HepG2 (cell line): ENCODE measurements at places on chromosomes 12 and 14. TPM values are rescaled to one million over a fixed set of nuclear protein-coding genes. Genes with fewer than 3 reads are reported as not detected.

EPS8 gene
- total RNA-seq = 43.4 and 51.6 TPM in 2 replicates

NOP9 gene
- 61.6 and 64.5 TPM in 2 replicates for total RNA-seq

AQP2 gene
- total RNA-seq = not detected in 2 replicates

- no peak for DNase-seq
- no peak overlapping the region for H3K27ac ChIP-seq
- no peak overlapping the region for H3K4me3 ChIP-seq
- H3K27me3 ChIP-seq = peaks cover 17% of the 10 kb centered on the region; the same call in 1 of the 3 replicates
- H3K4me1 ChIP-seq = no peaks in the 10 kb centered on the region
Observed at GRCh38 chr12:130508847-130509246, 171.2 kb downstream of the PIWIL1 start.

DNA sequence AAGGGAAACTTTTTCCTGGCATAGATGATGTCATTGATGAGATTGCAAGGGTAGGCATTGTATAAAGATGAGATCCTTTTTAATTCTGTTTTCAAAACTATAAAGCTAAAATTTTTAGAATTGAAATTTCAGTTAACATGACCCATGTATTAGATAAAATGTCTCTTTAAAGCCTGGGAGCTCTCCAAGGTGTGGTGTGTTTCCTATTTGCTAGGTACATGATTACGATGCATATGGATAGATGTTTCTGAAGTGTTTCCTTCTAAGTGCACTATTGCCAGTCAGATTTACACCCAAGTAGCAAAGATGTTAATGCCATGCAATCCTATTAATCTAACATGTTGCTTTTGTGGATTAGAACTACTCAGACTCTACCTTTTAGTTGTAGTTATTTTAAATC, 834.7 kb downstream of the DIO2 start:
- H3K27ac ChIP-seq = no peak overlapping the region
- H3K4me3 ChIP-seq = no peak overlapping the region
- DNase-seq = no peak
- H3K36me3 ChIP-seq = no peaks in the 10 kb centered on the region
- no peaks in the 10 kb centered on the region for H3K27me3 ChIP-seq

- H3K27ac ChIP-seq = no peak overlapping the region
- no peaks in the 10 kb centered on the region for H3K27me3 ChIP-seq
- DNase-seq = no peak
- H3K36me3 ChIP-seq = peaks cover 24% of the 10 kb centered on the region; the same call in 2 of the 3 replicates
Observed at GRCh38 chr12:62744551-62744950, 190.4 kb downstream of the PPM1H start.

DNA sequence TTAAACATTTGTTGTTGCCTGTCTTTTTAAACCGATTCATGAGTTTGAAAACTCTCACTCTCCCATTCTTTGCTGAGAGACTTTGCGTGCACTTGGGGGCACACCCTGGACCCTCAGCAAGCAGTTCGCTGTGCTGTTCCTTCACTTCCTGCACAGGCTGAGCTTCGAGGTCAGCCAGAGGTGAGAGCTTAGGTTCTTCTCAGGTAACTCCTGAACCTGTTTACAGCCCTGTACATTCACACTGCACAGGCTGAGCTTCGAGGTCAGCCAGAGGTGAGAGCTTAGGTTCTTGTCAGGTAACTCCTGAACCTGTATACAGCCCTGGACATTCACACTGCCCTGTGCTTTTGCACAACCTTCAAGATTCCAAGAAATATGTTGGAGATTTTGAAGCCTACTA, 9.8 kb upstream of the CLECL1 start:
- no peak overlapping the region for H3K4me3 ChIP-seq
- no peaks in the 10 kb centered on the region for H3K27me3 ChIP-seq
- no peak for DNase-seq
- H3K36me3 ChIP-seq = no peaks in the 10 kb centered on the region

DNA sequence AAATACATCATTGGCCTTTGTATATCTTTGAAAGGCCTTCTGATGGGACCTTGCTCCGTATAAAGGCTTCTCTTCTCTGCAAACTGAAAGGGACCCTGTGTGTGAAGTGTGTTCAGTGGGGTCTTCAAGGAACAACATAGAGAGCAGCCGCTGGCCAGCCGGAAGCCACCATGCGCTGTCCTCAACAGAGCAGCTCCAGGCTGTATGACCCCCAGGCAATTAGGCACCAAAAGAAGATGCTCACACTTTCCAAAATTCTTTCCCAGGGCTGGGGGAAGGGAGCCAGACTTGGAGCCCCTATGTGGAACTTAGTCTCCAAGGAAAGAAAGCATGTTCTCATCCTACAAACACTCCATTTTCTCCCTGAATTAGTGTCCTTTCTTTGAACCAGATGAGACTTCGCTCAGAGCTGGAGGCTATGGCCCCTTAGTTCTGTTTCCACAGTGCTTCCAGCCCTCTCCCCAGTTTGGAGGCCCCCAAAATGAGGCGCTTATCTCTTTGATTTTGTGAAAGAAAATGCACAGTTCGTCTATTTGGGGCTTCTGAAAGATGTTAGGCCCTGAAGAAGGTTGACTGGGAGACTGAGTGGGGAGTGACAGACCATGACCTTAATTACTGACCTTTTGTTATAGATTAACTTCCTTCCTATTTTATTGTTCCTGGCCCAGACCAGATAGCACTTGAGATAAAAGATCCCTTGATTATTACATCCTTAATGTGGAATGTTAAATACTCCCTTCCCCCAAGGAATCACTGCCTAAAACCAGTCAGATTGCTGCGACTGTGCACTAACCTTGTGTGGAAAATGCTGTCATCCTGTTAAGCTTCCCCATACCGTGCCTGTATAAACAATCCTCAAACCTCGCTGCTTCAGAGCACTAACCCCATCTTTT, 128.3 kb upstream of the FGD4 start:
- H3K27me3 ChIP-seq = no peaks in the 10 kb centered on the region
- no peak overlapping the region for H3K4me3 ChIP-seq
- H3K36me3 ChIP-seq = no peaks in the 10 kb centered on the region
- no peak overlapping the region for H3K27ac ChIP-seq

GRCh38 chr12:94046626-94047410, 101.6 kb upstream of the PLXNC1 start:
- H3K27ac ChIP-seq = no peak overlapping the region
- H3K36me3 ChIP-seq = no peaks in the 10 kb centered on the region
- no peak overlapping the region for H3K4me3 ChIP-seq
- no peaks in the 10 kb centered on the region for H3K27me3 ChIP-seq

DNA sequence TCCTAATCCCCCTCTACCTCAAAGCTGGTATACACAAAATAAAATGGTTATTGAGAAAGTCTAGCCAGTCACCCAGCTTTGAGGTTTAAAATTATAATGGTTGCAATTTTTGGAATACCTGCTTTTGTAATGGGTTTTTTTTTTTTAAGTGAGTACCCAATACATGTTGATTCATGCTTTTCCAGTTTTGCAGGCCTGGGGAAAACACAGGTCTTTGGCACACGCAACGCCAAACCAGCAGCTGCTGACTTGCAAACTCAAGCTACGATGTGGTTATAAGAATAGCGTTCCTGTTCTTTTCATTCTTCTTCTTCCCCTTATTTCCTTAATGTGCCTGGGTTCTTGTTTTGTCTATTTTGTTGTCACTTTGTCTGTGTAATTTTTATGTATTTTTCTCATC, 233.0 kb downstream of the EGLN3 start:
- H3K4me3 ChIP-seq = no peak overlapping the region
- DNase-seq = no peak
- no peaks in the 10 kb centered on the region for H3K36me3 ChIP-seq
- H3K4me1 ChIP-seq = no peaks in the 10 kb centered on the region

DNA sequence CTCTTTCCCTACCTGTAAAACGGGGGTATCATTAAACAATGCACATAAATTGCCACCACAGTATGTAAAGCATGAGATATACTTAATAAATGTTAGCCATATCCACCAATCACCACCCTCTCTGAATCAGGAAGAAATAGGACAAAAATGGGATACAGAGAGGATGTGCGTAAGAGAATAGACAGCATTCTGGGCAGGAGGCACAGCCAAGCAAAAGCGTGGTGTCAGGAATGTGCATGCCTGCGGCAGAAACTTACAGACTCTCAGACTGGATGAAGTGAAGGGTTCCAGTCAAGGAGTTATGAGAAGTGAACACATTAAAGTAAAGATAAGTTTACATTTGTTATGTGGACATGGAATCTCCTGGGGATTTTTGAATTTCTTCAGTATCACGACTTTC, 121.7 kb upstream of the MDM1 start:
- no peaks in the 10 kb centered on the region; the same call in 1 of the 2 replicates for H3K27me3 ChIP-seq
- no peak overlapping the region for H3K4me3 ChIP-seq
- H3K36me3 ChIP-seq = no peaks in the 10 kb centered on the region
- DNase-seq = no peak
- no peak overlapping the region for H3K27ac ChIP-seq

- H3K4me3 ChIP-seq = peak overlapping the region; percentile 95
- H3K36me3 ChIP-seq = peaks cover 14% of the 10 kb centered on the region; the same call in 2 of the 3 replicates
- peaks cover 19% of the 10 kb centered on the region for H3K4me1 ChIP-seq
- H3K27me3 ChIP-seq = no peaks in the 10 kb centered on the region; the same call in 2 of the 3 replicates
Observed at GRCh38 chr14:49853158-49853477, 530 bp upstream of the NEMF start.

- H3K27ac ChIP-seq = no peak overlapping the region
- peak; percentile 57 for DNase-seq
- H3K4me3 ChIP-seq = peak overlapping the region; percentile 31; the same call in 1 of the 2 replicates
- H3K27me3 ChIP-seq = no peaks in the 10 kb centered on the region
- no peaks in the 10 kb centered on the region for H3K36me3 ChIP-seq
Observed at GRCh38 chr12:26845984-26846383, 13.0 kb upstream of the ITPR2 start.

- no peaks in the 10 kb centered on the region for H3K27me3 ChIP-seq
- DNase-seq = no peak
- H3K27ac ChIP-seq = no peak overlapping the region
- H3K36me3 ChIP-seq = no peaks in the 10 kb centered on the region
- no peak overlapping the region for H3K4me3 ChIP-seq
Observed at GRCh38 chr14:45658226-45658916, 405.4 kb upstream of the MIS18BP1 start.

DNA sequence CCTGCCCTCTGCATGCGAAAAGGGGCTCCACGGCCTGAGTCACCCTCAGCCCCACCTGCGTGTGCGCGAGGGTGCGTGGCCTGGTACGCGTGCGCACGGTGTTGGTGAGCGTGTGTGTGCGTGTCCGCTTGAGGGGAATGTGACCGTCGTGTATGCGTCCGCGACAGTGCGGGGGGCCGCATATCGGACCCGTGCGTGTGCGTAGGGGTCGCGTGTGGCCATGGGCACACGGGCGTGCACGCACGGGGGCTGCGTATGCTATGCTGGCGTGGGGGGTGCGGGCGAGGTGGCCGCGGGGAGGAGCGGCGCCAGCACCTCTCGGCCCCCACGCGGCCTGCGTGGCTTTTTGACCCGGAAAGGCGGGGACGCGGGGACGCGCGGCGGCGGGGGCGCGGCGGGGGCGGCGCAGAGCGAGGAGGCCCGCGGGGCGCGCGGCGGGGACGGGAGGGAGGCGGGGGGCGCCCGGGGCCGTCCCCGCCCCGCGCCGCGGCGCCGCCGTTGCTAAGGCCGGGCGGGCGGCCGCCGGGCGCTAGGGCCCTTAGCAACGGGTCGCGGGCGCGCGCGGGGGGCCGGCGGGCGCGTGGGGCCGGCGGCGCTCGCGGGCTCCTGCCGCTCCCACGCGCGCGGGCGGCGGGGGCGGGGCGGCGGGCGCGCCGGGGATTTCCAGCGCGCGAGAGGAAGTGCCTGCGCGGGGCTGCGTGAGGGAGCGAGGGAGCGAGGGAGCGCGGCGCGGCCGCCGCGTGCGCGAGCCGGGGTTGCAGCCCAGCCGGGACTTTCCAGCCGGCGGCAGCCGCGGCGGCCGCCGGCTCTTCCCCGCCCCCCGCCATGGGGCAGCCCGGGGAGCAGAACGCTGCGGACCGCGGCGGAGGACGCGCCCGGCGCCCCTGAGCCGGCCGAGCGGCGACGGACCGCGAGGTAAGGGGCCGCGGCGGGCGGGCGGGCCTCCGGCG, at the start of gene TRAF3:
Gene TRAF3, plus strand, starts transcription at position 689 of the 950 bp plus-strand sequence. CDS start 92,753 bp downstream, outside the sequence.
- no peaks in the 10 kb centered on the region for H3K36me3 ChIP-seq
- H3K4me3 ChIP-seq = peak within 1 kb of the TSS; percentile 83
- DNase-seq = no peak
- peaks cover 67% of the 10 kb centered on the region for H3K4me1 ChIP-seq
- H3K27ac ChIP-seq = peak within 1 kb of the TSS; percentile 58
- H3K27me3 ChIP-seq = no peaks in the 10 kb centered on the region

DNA sequence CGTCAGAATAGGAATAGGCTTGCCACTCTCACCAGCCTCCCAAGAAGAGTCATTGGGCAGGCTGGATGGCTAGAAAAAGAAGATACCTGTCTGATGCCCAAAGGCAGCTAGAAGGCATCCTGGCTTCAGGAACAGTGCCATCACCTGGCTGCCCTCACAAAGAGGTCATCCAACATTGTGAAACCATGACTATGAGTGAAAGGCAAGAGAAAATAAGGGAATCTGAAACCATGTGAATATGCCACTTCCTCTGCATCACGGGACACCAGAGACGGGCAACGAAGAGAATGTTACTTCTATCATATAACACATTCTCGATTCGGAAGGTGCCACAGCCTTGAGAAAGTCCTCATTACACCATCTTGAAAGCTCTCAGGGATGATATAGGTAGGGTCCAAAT, 182.0 kb downstream of the DAD1 start:
- no peak overlapping the region for H3K4me3 ChIP-seq
- DNase-seq = no peak
- no peaks in the 10 kb centered on the region for H3K4me1 ChIP-seq
- H3K27me3 ChIP-seq = no peaks in the 10 kb centered on the region

DNA sequence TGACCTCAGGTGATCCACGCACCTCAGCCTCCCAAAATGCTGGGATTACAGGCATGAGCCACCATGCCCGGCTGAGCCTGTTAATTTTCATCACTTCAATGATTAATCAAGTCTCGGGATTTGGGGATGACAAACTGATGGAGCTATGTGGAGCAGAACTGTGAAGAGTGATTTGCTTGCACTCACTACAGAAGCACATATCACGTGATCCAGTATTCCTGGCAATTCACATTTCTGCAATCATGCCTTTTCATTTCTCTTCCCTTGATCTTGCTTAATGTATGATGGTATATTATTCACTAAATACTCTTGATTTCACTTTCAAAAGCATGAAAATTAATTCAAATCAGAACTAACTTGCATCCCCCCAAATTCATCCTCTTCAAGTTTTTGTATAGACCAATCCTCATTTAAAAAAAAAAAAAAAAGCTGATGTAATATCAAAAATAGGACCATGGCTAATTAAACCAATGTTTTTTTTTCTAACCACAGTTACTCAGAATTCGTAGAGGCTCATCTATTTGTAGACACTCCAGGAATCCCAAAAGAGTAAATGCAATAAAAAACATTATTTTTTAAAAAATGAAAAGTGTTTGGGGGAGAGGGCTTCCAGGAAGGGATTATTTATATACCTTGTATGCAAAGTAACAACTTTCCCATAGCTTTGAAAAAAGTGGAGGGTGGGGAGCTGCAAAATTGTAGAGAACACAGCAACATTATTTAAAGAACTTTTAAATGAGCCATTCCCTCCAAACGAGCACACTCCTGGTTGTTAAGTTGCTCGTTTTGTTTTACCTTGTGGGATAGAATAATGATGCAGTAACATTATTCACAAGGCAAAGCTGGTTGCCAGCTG, 7.0 kb upstream of the ATXN2 start:
- H3K4me3 ChIP-seq = no peak overlapping the region
- no peak overlapping the region for H3K27ac ChIP-seq
- H3K36me3 ChIP-seq = no peaks in the 10 kb centered on the region
- H3K27me3 ChIP-seq = no peaks in the 10 kb centered on the region
- H3K4me1 ChIP-seq = peaks cover 8% of the 10 kb centered on the region
